Mucosa of descending colon (tissue), 3 donors: ENCODE measurements at places on chromosomes 16 and 17. TPM values are rescaled to one million over a fixed set of nuclear protein-coding genes. Genes with fewer than 3 reads are reported as not detected.

The CD300H gene
- not detected for total RNA-seq

DNA sequence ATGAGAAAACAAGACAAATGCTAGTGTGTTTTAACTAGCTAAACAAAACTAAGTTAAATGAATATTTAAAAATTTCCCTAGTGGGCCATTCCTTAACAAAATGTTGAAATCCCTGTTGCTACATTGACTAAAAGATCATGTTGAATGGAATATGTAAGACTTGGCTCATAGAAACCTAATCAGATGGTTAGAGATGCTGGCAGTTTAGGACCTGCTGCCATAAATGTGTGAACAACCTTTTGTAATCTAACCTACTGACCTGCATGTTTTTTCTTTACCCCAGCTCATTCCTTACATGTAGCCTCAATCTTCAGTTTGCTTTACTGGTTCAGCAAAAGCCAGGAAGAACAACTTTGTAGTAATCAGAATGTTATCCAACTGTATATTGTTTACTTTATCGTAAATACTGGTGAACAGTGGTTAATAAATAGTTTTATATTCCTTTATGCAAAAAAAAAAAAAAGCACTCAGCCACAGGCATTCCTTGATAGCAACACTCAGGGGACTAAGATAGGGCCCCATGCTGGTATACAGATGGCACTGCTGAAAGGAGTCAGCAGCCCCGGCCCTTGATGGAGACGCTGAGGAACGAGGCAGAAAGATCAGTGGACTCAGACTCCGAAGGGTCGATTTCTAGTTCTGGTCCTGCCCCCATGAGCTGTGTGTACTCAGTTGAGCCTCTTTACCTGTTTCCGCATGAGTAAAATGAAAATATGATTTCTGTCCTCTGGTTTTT is 78.2 kb downstream of the MARF1 start:
- no peak for DNase-seq

GRCh38 chr17:1786708-1787107 is 24.8 kb downstream of the SERPINF1 start:
- DNase-seq: no peak

The JPH3 gene
- total RNA-seq: 2.1 TPM

DNA sequence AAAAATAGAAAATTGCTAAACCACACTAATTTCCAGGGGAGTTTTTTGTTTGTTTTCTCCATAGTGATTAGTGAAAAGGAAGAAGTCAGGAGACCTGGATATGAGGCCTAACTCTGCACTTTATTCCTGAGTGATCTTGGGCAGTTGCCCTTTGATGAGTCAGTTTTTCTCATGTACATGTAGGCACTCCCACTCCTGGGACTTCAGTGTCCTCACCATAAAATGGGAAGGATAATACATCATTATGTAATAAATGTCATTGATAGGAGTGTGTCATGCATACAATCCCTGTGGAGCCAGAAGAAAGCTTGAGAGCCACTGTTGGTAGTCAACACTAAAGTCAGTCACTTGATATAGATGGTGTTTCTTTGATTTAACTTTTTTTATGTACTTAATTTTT is 32.5 kb downstream of the WIPF2 start:
- no peak for DNase-seq

- DNase-seq: no peak
Observed at GRCh38 chr17:3828151-3828851, 17.7 kb downstream of the NCBP3 start.
